Activated T-cell treated with anti-CD3 and anti-CD28 coated beads, Interleukin-2, amount 50 U/mL, for 72 hours (primary cell): ENCODE measurements at places on chromosomes 5 and 9.
A peak's percentile ranks its signal among the peaks of the same experiment; 100 is the strongest.

DNA sequence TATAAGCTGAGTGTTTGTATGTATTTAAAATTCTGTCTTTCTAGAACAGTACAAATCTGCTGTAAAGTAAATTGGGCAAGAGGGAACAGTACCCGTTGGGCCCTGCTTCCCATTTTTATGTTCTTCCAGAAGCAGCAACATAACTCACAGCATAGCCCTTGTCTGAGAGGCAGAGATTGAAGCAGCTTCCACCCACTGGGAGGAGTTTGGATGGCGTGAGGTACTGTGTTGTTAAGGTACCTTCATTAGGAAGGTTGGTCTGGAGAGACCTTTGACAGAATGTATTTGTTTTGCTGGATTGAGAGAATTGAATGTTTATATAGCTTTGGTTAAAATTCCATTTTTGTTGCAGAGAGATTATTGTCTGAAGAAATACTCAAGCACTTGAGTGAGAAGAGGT is 24.8 kb downstream of the RAI14 start:
- no peak for DNase-seq
- no peak overlapping the region for H3K27ac ChIP-seq
- no peak overlapping the region for H3K4me3 ChIP-seq

DNA sequence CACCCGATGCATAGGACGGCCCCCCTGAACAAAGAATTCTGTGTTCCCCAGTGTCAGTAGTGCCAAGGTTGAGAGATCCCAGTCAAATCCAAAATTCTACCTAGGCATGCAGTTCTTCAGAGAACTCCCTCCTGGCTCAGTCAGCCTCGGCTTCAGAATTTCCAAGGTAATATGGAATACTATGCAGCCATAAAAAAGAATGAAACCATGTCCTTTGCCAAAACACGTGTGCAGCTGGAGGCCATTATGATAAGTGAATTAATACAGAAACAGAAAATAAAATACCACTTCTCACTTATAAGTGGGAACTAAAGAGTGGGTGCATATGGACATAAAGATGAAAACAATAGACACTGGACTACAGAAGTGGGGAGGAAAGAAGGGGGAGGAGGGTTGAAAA is 87.1 kb upstream of the TRIO start:
- H3K4me3 ChIP-seq: no peak overlapping the region
- no peak for DNase-seq
- no peak overlapping the region for H3K27ac ChIP-seq
- no peaks in the 10 kb centered on the region for H3K4me1 ChIP-seq
- H3K27me3 ChIP-seq: no peaks in the 10 kb centered on the region
- H3K36me3 ChIP-seq: no peaks in the 10 kb centered on the region

GRCh38 chr9:85639675-85640186 is 102.0 kb downstream of the AGTPBP1 start:
- H3K4me1 ChIP-seq: no peaks in the 10 kb centered on the region
- H3K36me3 ChIP-seq: peaks cover 1% of the 10 kb centered on the region
- H3K27ac ChIP-seq: no peak overlapping the region
- H3K27me3 ChIP-seq: no peaks in the 10 kb centered on the region
- no peak overlapping the region for H3K4me3 ChIP-seq
- DNase-seq: no peak

DNA sequence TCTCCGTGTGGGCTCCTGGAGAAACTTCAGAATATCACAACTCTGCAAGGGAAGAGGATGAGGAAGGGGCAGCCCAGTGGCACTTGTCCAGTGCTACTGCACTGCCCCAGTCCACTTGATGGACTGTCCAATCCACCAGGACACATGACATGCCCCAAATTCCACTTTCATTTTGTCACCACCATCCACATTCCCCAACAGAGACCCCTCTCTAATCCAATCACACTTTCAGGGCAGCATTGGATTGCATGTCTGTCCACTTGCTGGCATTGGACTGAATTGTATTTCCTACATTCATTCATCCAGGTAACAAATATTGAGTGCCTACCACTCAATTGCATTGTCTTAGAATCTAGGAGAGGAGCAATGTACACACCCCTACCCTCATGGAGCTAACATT is 14.8 kb downstream of the HBEGF start:
- H3K36me3 ChIP-seq: no peaks in the 10 kb centered on the region
- no peak overlapping the region for H3K4me3 ChIP-seq
- H3K27me3 ChIP-seq: no peaks in the 10 kb centered on the region
- no peaks in the 10 kb centered on the region for H3K4me1 ChIP-seq

- H3K36me3 ChIP-seq: no peaks in the 10 kb centered on the region
- DNase-seq: no peak
- H3K27me3 ChIP-seq: no peaks in the 10 kb centered on the region
- no peak overlapping the region for H3K27ac ChIP-seq
- H3K4me3 ChIP-seq: no peak overlapping the region
Observed at GRCh38 chr5:8247049-8247899, 378.3 kb downstream of the MTRR start.

- H3K27me3 ChIP-seq: peaks cover 18% of the 10 kb centered on the region
- H3K4me1 ChIP-seq: no peaks in the 10 kb centered on the region
- no peak overlapping the region for H3K4me3 ChIP-seq
- H3K27ac ChIP-seq: no peak overlapping the region
- no peaks in the 10 kb centered on the region for H3K36me3 ChIP-seq
- DNase-seq: no peak
Observed at GRCh38 chr9:70011366-70011765, 32.3 kb upstream of the MAMDC2 start.

GRCh38 chr9:2264081-2264480 is 248.9 kb downstream of the SMARCA2 start:
- H3K27ac ChIP-seq: no peak overlapping the region
- H3K4me1 ChIP-seq: no peaks in the 10 kb centered on the region
- no peaks in the 10 kb centered on the region for H3K36me3 ChIP-seq
- no peak for DNase-seq
- H3K27me3 ChIP-seq: no peaks in the 10 kb centered on the region

DNA sequence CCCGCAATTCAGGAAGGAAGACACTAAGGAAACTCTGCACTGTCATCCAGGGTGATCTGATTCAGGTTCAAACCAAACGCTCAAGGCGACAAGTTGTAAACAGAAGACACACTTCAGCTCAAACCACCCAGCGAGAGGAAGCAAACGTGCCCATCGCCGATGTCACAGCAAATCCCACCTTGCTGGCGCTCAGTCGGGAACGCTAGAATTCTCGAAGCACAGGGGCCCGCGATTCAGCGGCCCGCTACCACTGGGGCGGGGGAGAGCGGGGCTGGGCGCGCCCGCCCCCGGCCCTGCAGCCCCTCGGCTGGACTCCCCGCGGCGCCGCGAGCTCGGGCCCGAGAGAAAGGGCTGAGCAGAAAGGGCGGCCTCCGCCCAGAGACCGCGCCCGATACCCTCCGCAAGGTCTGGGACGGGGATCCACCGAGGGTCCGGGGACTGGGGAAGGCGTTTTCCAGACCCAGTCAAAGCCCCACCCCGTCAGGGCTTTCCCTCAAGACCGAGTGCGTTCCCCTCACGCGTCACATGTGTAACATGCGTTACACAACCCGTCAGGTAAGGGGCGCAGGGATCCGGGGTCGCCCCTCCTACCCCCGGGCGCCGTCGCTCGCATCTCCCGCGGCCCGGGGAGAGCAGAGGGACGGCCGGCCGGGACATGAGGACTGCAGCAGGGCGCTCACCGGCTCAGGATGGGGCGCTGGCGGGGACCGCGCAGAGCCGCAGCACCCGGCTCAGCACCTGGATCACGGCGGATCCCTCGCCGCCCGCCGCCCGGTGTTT is 469 bp downstream of the AGTPBP1 start:
- H3K27ac ChIP-seq: peak overlapping the region; percentile 93
- DNase-seq: peak; percentile 69
- peaks cover 4% of the 10 kb centered on the region for H3K36me3 ChIP-seq
- H3K27me3 ChIP-seq: peaks cover 18% of the 10 kb centered on the region
- H3K4me3 ChIP-seq: peak overlapping the region; percentile 90

GRCh38 chr9:92501671-92502393 is 19.5 kb upstream of the ASPN start:
- H3K27ac ChIP-seq: no peak overlapping the region
- no peaks in the 10 kb centered on the region for H3K4me1 ChIP-seq
- H3K36me3 ChIP-seq: no peaks in the 10 kb centered on the region
- H3K4me3 ChIP-seq: no peak overlapping the region
- H3K27me3 ChIP-seq: no peaks in the 10 kb centered on the region
- no peak for DNase-seq

- no peak for DNase-seq
- H3K27me3 ChIP-seq: no peaks in the 10 kb centered on the region
- no peaks in the 10 kb centered on the region for H3K4me1 ChIP-seq
- H3K4me3 ChIP-seq: no peak overlapping the region
- H3K36me3 ChIP-seq: peaks cover 1% of the 10 kb centered on the region
Observed at GRCh38 chr9:17986595-17986994, 407.7 kb downstream of the SH3GL2 start.

DNA sequence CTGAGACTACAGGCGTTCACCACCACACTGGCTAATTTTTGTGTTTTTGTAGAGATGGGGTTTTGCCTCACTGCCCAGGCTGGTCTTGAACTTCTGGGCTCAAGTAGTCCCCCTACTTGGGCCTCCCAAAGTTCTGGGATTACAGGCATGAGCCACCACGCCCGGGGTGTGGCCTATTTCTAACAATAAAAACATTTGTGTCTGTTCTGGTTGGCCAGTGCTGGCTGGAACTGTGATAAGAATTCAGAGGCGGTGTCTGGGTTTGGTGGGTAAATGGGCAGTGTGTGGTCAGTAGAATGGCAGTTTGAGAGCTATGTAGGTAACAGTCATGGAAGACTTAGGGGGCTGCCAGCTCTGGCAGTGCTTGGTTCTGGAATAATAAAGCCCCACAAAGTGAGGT is 46.9 kb upstream of the SYNPO start:
- no peak overlapping the region for H3K27ac ChIP-seq
- no peaks in the 10 kb centered on the region for H3K27me3 ChIP-seq
- H3K4me1 ChIP-seq: no peaks in the 10 kb centered on the region
- no peak overlapping the region for H3K4me3 ChIP-seq
- no peaks in the 10 kb centered on the region for H3K36me3 ChIP-seq

DNA sequence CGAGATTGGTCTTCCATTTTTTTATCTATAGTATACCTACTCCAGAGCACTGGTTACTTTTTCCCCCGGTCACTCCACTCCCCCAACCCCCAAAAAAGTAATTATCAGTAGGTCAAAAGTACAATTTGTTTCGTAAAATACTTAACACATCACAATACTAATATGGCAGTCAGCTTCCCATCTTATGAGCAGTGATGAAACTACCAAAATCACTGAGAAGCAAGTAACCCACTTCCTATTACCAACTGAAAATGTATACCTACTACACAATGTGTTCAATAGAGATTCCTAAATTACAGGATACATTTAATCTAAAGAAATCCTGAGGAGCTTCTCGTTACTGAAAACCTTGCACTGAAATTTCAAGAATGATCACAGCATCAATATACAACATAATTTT is 1.9 kb downstream of the CERT1 start:
- H3K36me3 ChIP-seq: peaks cover 16% of the 10 kb centered on the region
- no peaks in the 10 kb centered on the region for H3K27me3 ChIP-seq
- DNase-seq: no peak
- H3K27ac ChIP-seq: peak overlapping the region; percentile 89

- no peak for DNase-seq
- no peak overlapping the region for H3K27ac ChIP-seq
- no peak overlapping the region for H3K4me3 ChIP-seq
- H3K27me3 ChIP-seq: peaks cover 31% of the 10 kb centered on the region
- H3K4me1 ChIP-seq: no peaks in the 10 kb centered on the region
- H3K36me3 ChIP-seq: no peaks in the 10 kb centered on the region
Observed at GRCh38 chr5:73922224-73922623, 296.2 kb downstream of the ARHGEF28 start.

DNA sequence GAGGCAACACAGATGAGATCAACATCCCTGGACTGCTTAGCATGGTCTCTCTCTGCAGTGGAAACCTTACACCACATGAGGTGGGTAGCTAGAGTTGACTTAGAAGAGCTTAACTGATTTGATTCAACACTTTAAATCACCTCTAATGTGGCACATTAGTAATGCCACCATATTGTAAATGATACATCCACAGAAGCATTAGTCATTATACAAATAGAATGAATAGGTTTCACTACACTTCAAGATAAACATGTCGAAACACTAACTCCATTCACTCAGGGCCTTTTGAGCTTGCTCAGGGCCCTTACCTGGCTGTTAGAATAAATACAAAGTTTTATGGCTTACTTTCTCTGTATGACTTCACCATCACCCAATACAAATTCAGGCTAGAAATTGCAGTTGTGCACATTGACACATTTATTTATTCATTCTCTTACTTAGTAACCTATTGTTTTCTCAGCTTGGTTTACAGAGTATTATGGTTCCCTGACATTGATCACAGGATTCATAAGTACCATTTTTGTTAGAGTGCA is 9.3 kb upstream of the SMAD5 start:
- no peak overlapping the region for H3K27ac ChIP-seq
- no peak for DNase-seq
- H3K4me1 ChIP-seq: no peaks in the 10 kb centered on the region
- H3K36me3 ChIP-seq: no peaks in the 10 kb centered on the region

- no peak overlapping the region for H3K27ac ChIP-seq
- DNase-seq: no peak
- peaks cover 6% of the 10 kb centered on the region for H3K4me1 ChIP-seq
- no peaks in the 10 kb centered on the region for H3K27me3 ChIP-seq
- no peaks in the 10 kb centered on the region for H3K36me3 ChIP-seq
Observed at GRCh38 chr5:145826895-145827674, 8.1 kb downstream of the PRELID2 start.

DNA sequence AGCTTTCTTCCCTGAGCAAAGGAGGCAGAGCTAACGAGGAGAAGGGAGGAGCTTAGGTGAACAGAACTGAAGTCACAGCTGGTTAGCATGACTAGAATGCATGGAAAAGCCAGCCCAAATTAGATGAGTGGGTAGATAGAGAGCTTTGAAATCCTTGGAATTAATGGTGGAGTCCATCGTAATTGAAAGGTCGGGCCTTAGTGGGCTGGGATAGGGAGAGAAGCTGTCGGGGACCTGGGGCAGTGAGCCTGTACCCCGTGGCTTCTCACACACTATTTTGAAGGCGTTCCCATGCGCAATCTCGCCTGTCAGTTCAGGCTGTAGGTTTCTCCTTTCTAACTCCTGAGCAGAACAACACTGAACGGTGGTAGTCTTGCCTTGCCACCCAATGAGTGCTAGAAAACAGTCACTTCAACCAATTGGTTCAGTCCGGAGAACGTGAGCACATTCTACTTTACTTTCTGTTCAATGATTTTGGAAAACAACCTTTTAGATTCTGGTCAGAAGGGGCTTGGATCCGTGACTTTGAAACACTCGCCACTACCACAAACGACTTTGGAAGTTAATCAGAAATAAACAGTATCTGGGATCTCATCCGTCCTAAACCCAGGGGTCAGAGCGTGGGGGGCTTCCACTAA is 655 bp upstream of the RAI14 start:
- H3K4me1 ChIP-seq: peaks cover 22% of the 10 kb centered on the region
- H3K36me3 ChIP-seq: peaks cover 6% of the 10 kb centered on the region
- peak overlapping the region; percentile 85 for H3K4me3 ChIP-seq
- peaks cover 38% of the 10 kb centered on the region for H3K27me3 ChIP-seq

GRCh38 chr9:88538311-88539085 is 3.5 kb downstream of the NXNL2 start:
- peaks cover 2% of the 10 kb centered on the region for H3K36me3 ChIP-seq
- H3K4me3 ChIP-seq: no peak overlapping the region
- no peak for DNase-seq
- H3K4me1 ChIP-seq: peaks cover 4% of the 10 kb centered on the region

GRCh38 chr9:134963546-134963945 is 45.8 kb upstream of the FCN1 start:
- H3K4me1 ChIP-seq: no peaks in the 10 kb centered on the region
- no peaks in the 10 kb centered on the region for H3K36me3 ChIP-seq
- no peak overlapping the region for H3K27ac ChIP-seq
